ENCODE measurements at places on chromosomes 12 and 14.

- no peak for DNase-seq
Measured at GRCh38 chr14:24389226-24389848, 9.5 kb upstream of the NYNRIN start.

DNA sequence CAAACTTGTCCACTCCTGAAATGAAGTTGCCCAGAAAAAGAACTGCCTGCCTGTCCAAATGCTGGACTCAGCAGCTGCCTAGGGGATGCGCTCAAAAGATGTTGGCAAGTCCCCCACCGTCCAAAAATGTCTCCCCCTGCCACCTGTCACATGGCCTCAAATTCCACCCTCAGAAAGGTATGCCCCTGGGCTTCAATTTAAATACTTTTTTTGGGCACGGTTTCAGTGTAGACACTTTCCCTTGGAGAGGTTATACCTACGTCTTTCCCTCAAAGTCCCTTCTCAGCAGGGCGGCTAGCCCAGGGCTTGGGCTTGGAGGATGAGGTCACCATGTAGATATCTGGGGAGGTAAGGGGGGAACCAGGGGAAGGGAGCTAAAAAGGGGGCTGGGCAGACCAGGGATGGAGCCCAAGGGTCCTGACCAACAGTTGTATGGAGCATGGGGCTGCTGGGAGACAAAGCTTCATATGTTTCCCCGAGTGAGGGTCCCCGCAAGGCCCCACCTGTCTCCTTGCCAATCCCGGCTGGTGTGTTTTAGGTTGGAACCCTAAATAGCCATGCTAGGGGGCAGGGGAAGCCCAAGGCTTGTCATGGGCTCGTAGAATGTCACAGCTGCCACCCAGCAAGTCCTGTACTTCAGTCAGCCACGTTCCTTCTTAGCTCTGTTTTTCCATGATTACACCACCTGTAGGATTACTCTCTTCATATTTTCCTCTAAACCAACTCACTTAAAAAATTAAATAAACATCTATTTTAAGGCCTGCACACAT is 131.2 kb upstream of the TBX3 start:
- no peak for DNase-seq

GRCh38 chr12:11981121-11981733 is 89.5 kb upstream of the BCL2L14 start:
- no peak for DNase-seq

DNA sequence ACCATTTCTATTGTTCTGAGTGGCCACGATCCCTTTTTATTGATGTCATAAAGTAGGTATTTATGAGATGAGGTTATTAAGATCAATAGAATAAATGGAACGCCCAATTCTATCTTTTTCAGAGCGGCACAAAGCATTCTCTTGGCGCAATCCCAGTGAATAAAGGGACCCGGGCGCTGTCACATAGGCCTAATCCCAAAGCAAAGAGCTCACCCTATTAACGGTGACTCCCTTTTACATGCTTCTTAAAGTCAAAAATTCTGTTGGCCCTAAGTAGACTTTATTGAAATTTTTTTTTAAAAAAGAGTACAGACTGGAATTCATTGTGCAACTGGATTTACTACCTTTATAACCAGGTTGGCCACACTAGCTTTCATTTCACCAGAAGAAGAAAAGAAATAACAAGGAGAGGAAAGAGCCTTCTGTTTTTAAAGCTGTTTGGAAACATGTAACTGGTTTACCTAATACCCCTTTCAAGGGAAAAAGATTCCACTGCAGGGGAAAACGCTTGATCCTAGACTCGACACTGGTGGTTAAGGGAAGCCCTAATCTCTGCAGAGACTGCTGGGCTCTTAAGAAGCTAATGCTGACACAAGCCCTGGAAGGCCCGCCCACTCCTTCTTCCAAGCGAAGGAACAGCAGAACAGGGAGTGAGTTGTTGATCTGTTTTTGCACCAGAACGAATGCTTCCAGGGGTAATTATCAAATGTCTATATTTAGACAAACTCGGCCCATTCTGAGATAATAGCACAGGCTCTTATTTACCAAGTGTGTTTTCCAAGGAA is 381.2 kb downstream of the BCL11B start:
- DNase-seq, result no peak

- DNase-seq, result no peak
Measured at GRCh38 chr12:54300732-54301427, at the start of gene NFE2. Gene NFE2, minus strand, starts transcription at chr12:54301015. Its CDS starts 5,767 bp downstream, at chr12:54295248.

DNA sequence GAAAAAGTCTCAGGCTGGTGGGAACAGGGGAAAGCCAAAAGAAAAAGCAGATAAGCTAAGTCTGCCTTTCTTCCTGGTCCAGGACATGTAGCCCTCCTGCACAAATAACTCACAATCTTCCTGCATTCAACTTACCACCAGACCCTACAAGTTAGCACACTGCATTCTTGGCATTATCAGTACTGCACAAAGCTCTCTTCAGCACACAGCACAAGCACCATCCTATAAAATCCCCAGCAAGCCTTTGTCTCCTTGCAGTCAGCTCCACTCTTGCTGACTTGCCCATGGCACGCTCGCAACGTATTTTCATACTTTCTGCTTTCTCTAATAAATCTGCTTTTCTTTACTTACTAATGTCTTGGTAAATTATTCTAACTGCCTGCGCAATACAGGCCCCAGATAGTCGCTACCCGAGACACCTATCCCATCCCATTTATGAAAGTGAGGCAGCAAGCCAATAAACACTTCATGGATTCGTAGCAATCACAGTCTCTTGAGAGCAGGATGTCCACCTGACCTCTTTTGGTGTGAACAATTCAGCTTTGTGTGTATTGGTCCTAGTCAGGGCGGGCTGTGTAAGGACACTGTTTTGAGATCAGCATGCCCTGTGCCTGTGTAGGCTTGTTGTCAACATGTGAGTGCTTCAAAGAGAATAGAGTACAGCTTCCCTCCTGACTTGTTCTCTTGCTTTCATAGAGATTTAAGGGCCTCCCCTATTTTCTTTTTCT is 49.0 kb downstream of the TMEM117 start:
- no peak for DNase-seq

Measured in naive B cell (primary cell).